ENCODE measurements at places on chromosomes 7 and 10.

DNA sequence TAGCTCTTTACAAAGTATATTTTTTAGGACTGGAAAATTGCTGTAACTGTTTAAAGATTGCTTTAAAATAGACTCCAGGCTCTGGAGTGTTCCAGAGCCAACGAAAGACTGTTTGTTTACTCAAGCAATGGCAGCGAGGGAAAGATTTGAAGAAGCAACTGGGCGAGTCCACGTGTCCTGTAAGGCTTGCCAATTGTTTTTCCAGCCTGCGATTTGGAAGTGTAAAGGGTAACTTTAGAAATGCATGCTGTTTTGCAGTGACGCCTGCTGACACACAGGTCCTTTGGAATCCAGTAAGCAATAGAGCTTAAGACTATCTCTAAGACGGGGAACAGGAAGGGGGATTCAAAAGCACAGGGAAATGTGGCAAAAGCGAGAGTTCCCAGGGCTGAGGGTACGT lies 55.8 kb downstream of the TACC2 start:
- no peak for DNase-seq

DNA sequence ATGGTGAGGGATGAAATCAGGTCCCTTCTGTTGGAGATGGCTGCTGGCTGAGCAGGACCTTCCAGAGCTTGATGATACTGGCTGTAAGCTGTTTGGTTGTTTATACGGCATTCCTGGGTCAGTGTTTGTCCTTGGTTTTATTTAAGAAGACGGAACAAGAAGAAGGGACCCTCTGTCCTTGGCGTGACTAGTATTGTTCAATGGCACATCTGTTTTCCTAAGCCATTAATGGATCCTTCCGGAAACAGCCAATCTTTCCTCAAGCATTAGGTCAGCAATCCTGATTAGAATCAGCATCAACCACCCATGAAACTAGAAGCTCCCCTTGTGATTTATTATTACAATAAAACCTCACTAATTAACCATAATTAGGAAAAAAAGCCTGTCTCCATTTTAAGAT lies 128.7 kb upstream of the KIAA1217 start:
- DNase-seq, result no peak

GRCh38 chr7:19488056-19488455 lies 220.8 kb downstream of the POLR1F start:
- DNase-seq, result no peak

GRCh38 chr10:85447690-85448089 lies 918.9 kb downstream of the GRID1 start:
- DNase-seq, result no peak

DNA sequence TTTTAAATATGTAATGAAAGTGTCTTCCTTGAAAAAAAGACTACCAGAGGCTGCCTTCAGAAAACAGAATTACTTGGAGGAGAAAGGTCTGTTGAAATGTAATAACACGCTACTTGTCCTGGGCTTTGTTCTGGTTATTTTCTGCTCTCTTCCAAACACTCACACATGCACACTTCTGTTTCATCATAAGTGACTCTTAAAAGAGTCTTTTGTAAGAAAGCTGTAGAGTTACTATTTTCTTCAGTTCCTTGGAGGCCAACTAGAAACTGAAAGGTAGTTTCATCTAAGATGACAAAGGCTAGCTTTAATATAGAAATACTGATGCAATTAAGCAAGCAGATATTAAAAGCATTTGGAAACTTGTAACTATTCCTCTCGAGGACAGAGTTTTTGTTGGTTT lies 39.1 kb downstream of the TASOR2 start:
- no peak for DNase-seq

GRCh38 chr10:24989867-24990266 lies 26.1 kb downstream of the ENKUR start:
- DNase-seq, result no peak

DNA sequence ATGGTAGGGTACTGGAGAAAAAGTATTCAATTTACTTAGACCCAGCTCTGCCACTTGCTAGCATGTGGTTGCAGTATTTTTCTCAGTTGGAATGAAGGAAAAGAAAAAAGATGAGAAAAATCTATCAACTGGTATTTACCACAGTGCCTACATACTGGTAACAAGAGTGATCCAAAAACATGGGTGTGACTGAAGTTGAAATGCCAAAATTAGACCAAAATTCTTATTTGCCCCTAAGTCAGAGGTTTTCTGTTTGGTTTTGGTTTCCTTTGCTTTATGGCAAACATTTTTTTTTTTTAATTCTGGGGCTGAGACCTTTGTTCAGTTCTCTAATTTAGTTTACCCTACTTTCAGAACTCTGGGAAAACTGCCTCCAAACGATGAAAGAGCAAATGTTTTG lies 12.3 kb downstream of the HYCC1 start:
- DNase-seq, result no peak

All from esophagus squamous epithelium (tissue), 5 donors.